ENCODE measurements at places on chromosomes 16 and 17. TPM values are rescaled to one million over a fixed set of nuclear protein-coding genes. Genes with fewer than 3 reads are reported as not detected.

VASN gene
- total RNA-seq = 0.27 TPM

C17orf113 gene
- total RNA-seq = 12.9 TPM

- DNase-seq = no peak
Observed at GRCh38 chr16:2476741-2477140, 1.8 kb downstream of the TBC1D24 start.

DNA sequence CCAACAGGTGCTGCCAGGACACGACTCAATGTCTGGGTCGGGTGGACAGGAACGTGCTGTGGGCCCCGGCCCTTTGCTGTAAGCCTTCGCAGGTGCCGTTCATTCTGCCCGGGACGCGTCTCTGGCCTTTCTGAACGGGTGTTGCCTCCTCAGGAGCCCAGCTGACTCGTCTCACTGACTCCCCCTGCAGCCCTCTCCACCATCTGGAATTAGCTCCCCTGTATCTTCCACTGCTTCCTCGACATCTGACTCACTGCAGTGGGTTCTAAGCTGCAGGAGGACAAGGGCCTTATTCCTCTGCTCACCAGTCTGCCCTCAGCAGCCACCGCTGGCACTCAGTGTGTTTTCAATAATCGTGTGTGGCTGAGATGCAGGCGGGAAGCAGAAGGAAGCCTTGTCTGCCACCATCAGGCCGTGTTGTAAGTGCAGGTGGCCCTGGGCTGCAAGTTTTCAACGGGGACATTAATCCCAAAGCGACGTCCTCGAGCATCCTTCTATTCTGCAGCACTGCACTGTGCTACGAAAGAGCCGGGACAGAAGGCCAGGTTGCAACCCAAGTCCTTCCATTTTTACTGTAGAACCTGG, 256.2 kb downstream of the FOXL1 start:
- no peak for DNase-seq

GRCh38 chr17:39755554-39756379, 18.0 kb downstream of the GRB7 start:
- peak; percentile 52 for DNase-seq

- DNase-seq = no peak
Observed at GRCh38 chr17:73729101-73729500, 84.9 kb upstream of the SDK2 start.

DNA sequence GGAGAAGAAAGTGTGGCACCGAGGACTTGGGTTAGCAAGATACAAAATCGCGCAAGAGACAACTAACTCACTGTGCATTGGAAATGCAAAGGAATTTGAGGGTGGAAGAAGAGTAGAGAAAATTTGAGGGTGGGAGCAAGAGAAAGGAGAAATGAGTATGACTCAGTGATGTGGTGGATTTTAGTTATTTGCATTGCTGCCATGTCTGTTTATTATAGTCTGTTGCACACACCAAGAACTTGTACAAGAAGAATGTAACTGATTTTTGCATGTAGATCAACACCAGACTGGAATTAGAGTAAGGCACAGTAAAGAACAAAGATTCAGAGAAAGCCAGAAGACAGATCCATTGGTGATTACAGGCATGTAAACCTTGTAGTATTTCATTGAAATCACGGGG, 71.6 kb upstream of the SMIM36 start:
- DNase-seq = no peak

- no peak for DNase-seq
Observed at GRCh38 chr17:57957886-57958285, 2.7 kb upstream of the CUEDC1 start.

DNA sequence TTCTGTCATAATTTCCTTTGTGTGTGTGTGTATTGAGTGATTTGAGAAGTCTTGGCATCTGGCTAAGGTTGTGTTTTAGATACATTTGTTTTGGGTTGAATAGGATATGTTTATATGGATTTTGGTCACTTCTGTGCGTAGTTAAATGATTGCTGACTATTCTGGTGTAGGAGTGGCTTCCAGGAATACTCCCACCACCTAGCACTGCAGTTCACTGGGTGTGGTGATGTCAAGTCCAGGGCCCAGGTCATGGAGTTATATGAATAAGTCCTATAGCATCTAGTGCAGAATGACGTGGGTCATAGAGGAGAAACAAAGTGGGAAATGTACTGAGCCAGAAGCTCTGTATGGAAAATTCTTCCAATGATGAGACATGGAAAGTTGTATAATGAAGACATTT, 465.4 kb upstream of the CCL2 start:
- DNase-seq = no peak

DNA sequence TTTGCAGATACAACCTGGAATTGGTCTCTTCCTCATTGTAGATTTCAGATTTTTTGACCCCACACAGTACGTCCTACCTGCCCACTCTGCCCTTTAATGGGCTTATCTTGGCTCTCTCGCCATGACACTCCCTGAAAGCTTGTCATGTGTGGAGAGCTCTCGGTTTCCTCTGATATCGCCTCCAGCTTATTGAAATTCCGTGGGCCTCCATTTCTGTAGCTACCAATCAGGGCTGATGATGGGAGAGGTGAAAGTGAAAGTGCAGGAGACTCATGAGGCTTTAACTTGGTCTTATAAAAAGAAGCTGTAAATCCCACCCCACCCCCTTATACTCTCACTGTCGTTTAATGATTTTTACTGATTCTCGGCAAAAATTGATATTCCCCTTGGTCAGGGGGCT, 17.7 kb downstream of the HOXB1 start:
- DNase-seq = peak; percentile 60

AHSP gene
- 1.6 TPM for total RNA-seq

- DNase-seq = no peak
Observed at GRCh38 chr17:7613769-7614424, 800 bp downstream of the FXR2 start.

GRCh38 chr17:39205112-39205526, 5.0 kb downstream of the RPL19 start:
- no peak for DNase-seq

DNA sequence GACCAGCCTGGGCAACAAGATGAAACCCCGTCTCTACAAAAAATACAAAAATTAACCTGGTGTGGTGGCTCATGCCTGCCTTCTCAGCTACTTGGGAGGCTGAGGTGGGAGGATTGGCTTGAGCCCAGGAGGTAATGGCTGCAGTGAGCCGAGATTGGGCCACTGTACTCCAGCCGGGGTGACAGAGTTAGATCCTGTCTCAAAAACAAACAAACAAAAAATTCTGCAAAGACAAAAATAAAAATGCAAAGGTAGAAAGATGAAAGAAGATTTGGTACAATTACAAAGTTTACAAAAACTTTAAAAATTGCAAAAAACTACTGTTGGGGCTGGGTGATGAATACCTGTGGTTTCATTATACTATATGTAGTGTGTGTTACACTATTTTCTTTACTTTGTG, 5.5 kb upstream of the CDH1 start:
- no peak for DNase-seq

DNA sequence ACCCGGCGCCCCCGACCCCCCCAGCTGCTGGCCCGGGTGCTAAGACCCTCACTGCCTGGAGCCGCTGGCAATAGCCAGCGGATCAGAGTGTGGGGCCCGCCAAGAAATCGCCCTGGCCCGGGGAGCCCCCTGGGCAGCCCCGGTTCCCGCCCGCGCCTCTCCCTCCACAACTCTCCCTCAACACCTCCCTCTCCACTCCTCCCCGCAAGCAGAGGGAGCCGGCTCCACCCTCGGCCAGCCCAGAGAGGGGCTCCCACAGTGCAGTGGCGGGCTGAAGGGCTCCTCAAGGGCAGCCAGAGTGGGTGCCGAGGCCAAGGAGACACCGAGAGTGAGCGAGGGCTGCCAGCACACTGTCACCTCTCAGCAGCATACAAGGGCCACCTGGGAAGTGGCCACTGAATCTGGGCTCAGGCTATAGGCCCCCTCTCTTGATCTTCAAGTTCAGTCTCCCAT, 385.5 kb downstream of the SEC14L1 start:
- no peak for DNase-seq

GRCh38 chr17:79798299-79799173, 1.7 kb upstream of the CBX8 start:
- DNase-seq = no peak

GRCh38 chr17:76484228-76484725, 16.9 kb downstream of the AANAT start:
- DNase-seq = no peak

GRCh38 chr16:3004781-3005284, 7.9 kb upstream of the CLDN9 start:
- no peak for DNase-seq

- no peak for DNase-seq
Observed at GRCh38 chr16:17572145-17572544, 101.4 kb upstream of the XYLT1 start.

Measured in hematopoietic multipotent progenitor cell (in vitro differentiated cells).